ENCODE measurements at places on chromosomes 12 and 14. TPM values are rescaled to one million over a fixed set of nuclear protein-coding genes. Genes with fewer than 3 reads are reported as not detected.

MYF6 gene
- total RNA-seq = not detected

DCN gene
- total RNA-seq = 3.4 TPM

NTF3 gene
- not detected for total RNA-seq

POLR3B gene
- 8.4 TPM for total RNA-seq

All from T-cell (primary cell).